ENCODE measurements at places on chromosomes 3 and 15.

GRCh38 chr3:187319699-187320302 lies 28.3 kb upstream of the MASP1 start:
- no peak for DNase-seq

DNA sequence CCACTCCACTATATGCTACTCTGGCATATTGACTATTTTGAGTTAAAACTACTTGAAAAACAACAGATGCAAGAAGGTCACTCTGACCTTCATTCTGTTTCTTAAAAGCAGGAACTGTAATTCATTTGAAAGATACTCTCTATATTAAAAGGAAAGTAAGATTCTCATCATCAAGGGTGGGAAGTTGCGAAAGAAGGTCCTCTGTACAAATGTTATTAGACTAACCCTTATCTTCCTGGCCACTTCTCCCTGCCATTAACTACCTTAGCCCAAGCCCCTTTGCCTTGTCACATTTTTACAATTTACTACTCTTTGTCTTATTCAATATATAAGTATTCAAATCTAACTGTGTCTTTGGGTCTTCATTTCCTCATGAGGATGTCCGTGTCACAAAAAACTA lies 16.1 kb downstream of the SIDT1 start:
- DNase-seq, result no peak

GRCh38 chr3:192875971-192876565 lies 41.6 kb downstream of the MB21D2 start:
- no peak for DNase-seq

DNA sequence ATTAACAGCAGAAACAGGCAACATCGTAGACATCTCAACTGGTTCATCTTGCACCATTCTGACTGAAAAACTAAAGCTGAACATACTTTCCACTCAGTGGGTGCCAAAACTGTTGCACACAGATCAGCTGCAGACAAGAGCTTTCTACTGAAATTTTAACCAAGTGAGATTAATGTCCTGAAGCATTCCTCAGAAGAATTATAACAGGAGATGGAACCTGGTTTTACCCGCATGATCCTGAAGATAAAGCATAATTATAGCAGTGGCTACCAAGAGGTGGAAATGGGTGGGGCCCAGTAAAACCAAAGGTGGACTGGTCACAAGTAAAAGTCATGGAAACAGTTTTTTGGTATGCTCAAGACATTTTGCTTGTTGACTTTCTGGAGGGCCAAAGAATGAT lies 858.8 kb downstream of the FHIT start:
- DNase-seq, result no peak

DNA sequence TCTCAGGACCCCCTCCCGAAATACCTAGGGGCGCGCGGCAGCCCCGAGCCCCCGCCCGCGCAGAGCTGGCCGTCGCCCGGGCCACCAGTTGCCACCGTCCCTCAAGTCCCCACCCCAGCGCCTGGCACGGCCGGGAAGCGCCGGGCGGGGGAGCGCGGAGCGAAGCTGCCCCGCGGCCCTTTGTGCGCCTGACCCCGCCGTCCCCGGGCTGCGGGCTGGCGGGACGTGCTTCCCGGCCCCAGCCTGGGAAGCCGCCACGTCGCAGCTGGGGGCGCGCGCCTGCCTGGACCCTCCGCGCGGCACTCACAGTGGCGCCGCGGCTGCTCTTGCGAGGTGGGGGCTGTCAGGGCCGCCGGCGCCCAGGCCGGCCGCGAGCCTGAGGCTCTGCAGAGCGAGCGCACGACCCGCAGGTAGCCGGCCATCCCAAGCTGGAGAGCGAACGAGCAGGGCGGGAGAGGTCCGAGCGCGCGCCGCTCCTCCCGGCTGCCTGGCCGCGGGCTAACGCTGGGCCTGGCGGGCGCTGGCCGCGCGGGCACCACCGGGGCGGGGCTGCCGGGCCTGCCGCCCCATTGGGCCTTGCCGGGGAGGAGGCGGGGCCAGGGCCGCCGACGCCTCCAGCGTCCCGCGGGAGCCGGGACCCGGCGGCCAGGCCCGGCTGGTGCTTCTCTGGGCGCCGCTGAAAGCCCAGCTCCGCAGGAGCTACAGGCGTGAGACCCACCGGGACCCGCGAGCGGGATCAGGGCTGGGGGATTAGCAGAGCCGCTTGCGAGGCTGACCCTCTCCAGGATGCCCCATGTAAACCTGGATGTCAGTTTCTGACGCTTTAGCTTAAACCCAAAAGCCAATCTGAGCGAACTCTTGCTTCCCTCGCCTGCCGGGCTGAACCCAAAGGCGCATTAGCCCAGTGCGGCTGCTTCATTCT lies at the start of gene IDH2:
Gene IDH2, minus strand, starts transcription at position 500 of the 922 bp plus-strand sequence. Its CDS starts 78 bp downstream, at position 422.
- DNase-seq, result peak; percentile 19
